Activated gamma-delta T cell treated with anti-CD3 and anti-CD28 coated beads, Interleukin-2, amount 50 U/mL, for 16 hours (primary cell): ENCODE measurements at places on chromosomes 3 and 15.

GRCh38 chr3:178646186-178646862 is 110.1 kb downstream of the KCNMB2 start:
- DNase-seq = no peak

DNA sequence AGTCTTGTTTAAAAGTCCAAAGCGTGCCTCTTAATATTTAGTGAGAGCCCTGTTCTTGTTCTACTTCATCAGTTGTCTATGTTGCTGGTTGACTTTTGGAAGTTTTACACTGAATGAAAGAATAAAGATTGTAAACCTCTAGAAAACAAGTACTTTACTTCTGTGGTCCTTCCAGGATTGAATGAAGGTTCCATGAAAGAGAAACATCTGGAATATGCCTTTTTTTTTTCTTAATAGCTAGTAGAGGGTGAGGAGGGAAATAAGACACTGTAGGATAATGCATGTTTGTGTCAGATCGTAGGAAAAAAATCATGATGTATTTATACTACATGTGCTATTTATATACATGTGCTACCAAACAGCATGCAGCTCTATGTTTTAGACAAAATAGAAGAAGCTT is 203.0 kb downstream of the GHSR start:
- no peak for DNase-seq

GRCh38 chr3:149095487-149095886 is 9.2 kb upstream of the HLTF start:
- DNase-seq = no peak

DNA sequence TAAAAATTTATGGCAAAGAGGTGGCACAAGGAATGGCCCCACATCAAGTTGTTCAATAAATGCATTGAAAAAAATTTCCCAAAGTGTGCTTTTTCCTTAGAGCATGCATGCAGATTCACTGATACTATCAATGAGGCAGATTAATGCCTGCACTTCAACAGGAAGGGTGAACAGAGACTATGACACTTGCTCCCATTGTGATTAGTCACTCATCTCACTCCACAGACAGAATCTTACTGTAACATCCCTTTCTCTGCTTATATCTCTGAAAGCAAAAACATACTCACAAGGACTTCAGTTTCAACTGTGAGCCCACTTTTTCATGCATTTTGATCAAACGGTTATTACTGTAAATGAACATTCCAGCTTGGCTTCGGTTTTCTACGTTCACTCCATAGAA is 60.9 kb downstream of the MORC1 start:
- DNase-seq = no peak

GRCh38 chr3:152402695-152403451 is 134.1 kb downstream of the MBNL1 start:
- no peak for DNase-seq

DNA sequence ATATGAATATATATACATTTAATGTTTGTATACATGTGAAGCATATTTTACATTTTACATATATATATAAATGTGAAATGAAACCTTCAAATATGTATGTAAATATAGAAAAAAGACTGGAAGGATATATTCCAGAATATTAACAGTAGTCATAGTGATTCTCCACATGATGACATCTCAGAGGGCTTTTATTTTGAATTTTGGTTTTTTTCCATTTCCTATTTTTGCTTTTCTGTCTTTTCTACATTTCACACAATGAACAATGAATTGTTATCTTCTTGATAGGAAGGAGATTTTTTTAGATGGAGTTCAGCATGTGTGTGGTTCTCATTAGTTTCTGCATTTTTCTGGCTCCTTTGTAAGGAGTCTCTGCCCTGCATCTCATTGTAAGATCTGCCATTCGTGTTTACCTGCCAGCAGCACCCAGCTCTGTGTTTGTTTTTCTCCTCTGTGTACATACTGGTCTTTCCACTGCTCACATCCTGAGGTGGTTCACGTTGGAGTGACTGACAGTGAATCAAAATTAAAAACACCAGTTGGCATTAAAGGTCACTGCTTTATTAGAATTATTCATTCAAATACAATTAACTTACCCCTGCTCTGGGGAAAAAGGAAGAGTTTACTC is 425.3 kb upstream of the MDFIC2 start:
- DNase-seq = no peak

- DNase-seq = peak; percentile 40
Observed at GRCh38 chr3:9503283-9503682, 50.3 kb downstream of the LHFPL4 start.

DNA sequence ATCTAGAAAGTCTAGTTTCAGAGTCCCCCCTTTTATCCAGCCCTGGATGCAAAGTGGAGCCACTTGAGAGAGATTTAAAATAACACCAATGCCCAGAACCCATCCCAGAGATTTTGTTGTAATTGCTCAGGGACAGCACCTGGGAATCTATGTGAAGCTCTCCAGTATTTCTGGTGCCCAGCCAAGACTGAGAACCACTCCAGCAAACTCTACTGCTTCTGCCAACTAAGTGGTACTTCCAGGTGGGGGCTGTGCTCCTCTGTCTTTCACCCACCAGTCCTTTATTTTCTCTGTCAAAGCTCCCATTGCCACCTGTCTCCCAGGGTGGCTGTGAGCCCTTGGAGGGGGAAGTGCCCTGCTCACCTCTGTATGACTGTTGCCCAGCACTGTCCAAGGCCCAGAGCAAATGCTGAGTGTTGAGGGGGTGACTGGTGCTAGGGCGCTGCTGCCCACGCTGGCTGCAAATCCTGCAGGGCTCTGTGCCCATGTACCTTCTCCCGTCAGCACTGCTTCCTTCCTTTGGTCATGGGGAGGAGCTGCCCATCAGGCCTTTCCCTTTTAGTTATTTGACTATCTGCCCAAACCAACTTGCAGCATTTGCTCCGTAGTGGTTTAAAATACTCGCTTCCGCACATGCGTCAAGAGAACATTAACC is 9.4 kb downstream of the CLSTN2 start:
- DNase-seq = no peak

- no peak for DNase-seq
Observed at GRCh38 chr15:52706091-52706490, 26.9 kb upstream of the ATOSA start.

- DNase-seq = no peak
Observed at GRCh38 chr15:36362509-36362915, 216.9 kb upstream of the CDIN1 start.

GRCh38 chr3:27800261-27800660 is 78.1 kb upstream of the EOMES start:
- no peak for DNase-seq

GRCh38 chr15:79901958-79902357 is 5.1 kb upstream of the MTHFS start:
- DNase-seq = no peak

DNA sequence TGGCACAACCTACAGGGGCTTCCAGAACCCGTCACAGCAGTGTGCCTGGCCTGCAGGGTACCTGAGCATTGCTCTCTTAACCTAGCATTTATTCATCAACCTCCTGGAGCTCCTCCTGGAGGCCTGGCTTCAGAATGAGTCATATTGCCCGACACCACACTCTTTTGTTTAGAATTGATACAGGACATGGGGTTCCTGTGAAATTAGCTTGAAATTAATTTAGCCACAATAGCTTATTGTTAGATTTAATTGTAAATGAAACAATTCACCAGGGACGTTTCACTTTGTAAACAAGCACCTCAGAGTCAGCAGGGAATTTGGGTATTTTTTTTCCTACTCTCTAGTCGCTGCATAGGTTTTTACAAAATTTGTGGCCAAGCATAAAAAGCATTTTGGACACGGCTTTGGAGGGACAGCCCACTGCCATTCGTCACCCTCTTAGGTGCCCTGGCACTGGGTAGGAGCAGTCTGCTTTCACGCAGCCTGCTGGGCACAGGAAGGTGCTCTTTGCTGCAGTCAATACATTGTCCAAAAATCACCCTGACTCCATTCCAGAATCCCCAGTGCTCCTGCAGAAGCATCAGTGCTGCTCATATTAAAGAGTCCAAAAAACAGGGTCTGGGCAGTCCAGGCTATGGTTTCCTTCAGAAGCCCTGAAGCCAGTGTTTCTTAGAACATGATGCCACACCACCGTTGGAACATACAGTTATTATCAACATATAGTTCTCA is 60.8 kb upstream of the MEF2A start:
- no peak for DNase-seq
